ENCODE measurements at places on chromosomes 11 and 22.

GRCh38 chr11:106012744-106013143 lies 9.3 kb downstream of the MSANTD4 start:
- no peak for DNase-seq

DNA sequence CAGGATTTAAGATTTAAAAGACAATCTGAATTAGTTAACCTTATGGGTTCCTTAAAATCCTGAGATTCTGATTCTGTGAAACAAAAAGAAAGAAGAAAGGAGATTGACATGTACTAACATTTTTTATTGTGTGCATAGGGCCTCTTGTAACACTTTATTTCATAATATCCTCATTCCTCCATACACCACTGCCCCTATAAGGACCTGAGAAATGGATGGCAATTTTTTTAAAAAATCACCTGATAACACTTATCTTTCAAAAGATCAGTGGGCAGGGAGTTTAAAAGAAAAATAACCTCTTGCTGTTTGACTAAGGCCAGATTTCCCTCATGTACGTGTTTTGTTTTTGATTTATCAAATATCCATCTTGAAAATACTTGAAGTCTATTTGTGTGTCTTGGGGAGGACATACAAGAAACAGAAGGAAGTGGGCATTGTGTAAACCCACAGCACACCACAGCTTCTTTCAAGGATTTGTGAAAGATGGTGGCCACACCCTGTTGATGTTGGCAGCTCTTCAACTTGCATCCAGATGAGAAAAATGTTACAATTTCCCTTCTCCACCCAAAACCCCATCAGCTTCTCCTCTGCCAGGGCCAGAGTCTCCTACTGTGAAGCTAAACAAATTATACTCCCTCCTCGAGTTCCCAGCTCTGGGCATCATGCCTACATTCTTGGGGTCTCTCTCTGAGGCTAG lies 35.0 kb upstream of the MPEG1 start:
- DNase-seq: no peak

- no peak for DNase-seq
These were observed 154.4 kb upstream of the FAT3 start for GRCh38 chr11:92070026-92070889.

DNA sequence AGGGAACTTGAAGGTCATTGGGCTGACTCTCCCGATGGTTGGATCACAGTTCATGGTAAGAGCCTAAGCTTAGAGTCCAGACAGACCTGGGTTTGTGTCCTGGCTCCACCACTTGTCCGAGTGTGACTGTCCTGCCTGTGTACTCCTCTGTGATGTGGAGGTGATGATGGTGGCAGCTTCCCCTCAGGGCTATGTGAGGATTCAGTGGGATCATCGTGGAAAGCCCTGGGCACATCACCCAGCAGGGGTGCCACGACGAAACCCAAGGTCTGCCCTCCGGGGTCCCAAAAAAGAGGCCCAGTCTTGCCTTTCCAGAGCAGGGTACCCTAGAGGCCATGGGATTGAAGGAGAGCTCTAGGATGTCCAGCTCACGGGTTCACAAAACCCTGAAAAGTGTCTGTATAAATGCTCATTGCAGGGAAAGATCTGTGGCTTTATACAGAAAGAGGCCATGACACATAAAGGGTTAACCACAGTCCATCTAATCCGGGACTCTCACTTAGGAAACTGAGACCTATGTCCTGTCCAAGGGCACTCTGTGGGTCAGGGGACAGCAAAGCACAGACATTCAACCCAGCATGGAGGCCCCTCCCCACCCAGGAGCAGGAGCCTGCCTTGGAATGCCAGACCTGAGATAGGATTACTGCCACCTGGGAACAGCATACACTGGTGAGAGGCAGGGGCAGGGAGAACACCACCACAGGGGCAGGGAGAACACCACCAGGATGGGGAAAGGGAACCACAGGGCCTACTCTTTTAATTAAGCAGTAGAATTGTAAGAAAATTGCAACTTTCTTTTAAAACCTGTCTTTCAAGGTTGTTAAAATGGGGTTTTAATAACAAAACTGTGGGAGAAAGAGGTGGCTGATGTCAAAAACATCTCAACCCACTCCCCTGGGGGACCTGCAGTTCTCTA lies 51.3 kb downstream of the IGLL5 start:
- DNase-seq: no peak

DNA sequence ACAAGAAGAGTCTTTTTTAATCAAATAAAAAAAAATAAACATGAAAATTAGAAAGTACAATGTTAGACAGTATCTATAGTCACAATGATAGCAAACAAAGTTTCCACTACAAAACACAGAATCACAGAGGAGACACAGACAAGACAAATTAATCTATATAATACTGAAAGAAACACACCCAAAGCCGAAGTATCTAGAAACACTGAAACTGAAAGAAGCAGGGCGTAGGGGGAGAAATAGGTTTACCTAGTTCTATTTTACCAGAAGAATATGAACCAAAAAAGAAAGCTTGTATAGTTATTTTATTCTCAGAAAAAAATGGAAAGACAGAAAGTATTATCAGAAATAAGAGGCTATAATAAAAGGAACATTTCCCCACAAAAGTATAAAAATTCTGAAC lies 27.1 kb upstream of the NUP50 start:
- DNase-seq: no peak

DNA sequence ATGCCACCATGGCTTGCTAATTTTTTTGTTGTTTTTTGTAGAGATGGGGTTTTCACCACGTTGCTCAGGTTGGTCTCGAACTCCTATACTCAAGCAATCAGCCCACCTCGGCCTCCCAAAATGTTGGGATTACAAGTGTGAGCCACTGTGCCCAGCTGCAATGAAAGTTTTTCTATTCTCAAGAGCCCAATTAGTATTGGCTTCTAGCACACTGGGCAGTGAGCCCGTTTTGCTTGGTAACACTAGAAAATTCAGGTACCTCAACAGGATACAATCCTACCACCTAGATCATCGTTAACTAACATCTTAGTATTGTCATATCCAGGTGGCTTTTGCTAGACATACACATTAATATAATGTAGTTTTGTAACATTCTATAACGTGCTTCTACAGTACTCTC lies 19.0 kb downstream of the SEC14L3 start:
- no peak for DNase-seq

- DNase-seq: no peak
These were observed 6.2 kb upstream of the KCNA4 start for GRCh38 chr11:30023074-30023473.

GRCh38 chr11:113242060-113242459 lies 72.3 kb upstream of the TTC12 start:
- no peak for DNase-seq

GRCh38 chr11:72950685-72951084 lies 136.5 kb downstream of the ATG16L2 start:
- no peak for DNase-seq

GRCh38 chr22:49090853-49091135 lies 736.9 kb downstream of the BRD1 start:
- no peak for DNase-seq

- DNase-seq: no peak
These were observed 737.8 kb downstream of the FAM181B start for GRCh38 chr11:81995889-81996288.

GRCh38 chr11:7871056-7871455 lies 60.0 kb downstream of the OR10A6 start:
- DNase-seq: no peak

DNA sequence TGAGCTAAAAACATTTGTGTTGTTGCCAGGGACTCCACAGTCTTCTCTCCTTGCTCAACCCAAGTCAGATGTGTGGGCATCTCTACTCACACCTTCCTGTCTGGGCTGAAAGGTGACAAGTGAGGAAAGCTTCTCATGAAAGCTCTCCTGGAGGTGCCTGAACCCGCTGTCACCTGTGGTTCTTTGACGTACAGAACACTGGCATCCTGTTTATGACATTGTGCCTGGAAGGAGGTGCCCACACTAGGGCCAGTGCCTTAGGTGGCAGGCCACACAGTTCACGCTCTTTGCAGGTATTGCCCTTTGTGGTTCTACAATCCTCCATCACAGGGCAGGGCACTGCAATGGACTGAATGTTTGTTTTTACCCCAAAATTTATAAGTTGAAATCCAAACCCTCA lies 108.5 kb downstream of the CD44 start:
- peak; percentile 30 for DNase-seq

DNA sequence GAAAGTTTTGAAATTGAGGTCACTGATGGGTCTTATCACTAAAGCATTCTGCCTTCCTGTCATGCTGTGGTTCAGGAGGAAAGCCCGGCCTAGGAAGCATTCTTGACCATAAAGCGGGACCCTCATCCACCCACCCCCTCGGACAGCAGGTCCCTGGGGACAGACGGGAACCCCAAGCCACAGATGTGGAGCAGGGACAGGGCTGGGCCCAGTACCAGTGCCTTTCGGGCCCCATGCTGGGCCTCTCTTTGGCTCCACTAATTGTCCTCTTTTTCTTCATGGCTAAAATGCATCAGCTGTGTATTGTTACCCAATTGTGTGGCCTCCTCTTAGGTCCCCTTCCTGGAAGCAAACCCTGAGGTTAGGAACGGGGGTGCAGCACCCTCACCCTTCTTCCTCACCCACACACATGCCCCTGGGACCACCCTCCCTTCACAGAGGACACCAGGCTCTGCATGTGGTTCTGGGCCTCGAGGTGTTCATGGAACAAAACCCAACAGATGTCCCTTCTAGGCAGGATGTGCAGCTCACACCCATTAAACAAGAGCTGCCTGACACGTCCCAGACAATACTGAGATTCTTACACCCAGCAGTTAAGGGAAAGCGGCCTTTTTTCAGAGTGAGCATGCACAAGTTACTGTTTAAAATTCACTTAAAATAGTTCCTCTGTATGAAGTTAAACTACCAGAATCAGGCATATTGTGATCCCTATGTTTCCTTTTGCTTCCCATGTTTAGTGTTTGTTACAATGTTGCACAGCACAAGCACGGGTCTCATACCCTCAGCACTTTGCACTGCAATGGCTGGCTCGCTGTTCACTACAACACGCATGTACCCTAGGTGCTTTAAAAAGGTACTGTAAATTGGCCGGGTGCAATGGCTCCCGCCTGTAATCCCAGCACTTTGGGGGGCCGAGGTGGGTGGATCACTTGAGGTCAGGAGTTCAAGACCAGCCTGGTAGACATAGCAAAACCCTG lies 807.6 kb downstream of the BRD1 start:
- no peak for DNase-seq

- no peak for DNase-seq
These were observed 11.3 kb upstream of the KCNJ5 start for GRCh38 chr11:128879817-128880216.

GRCh38 chr22:37090920-37091695 lies 18.4 kb downstream of the TMPRSS6 start:
- DNase-seq: no peak

- no peak for DNase-seq
These were observed 6.3 kb upstream of the TIMP3 start for GRCh38 chr22:32795214-32795596.

GRCh38 chr11:9247863-9248262 lies 17.3 kb downstream of the DENND5A start:
- no peak for DNase-seq

DNA sequence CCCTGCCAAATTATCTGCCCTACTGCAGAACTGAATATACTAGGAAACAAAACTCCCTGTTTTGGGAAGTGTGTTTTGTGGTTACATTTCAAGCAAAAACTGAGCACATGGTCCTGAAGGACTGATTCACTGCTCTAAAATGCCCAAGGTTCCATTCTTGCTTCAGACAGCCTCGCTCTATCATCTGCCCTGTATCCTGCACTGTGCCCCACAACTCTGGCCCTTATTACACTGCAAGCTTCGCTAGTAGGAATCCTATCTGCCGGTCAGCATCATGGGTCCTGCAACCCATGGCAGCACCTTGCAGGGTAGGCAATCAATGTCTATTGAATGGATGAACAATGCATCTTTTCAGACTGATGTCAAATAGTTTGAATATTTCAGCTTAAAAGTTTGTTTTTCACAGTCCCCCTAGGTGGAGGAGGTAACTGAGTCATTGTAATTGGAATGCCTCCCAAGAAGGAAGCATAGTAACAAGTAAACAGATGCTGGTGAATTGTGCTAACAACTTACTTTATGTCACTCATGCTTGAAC lies 21.3 kb downstream of the LAYN start:
- no peak for DNase-seq

GRCh38 chr11:32704261-32704660 lies 90.2 kb downstream of the CCDC73 start:
- no peak for DNase-seq

DNA sequence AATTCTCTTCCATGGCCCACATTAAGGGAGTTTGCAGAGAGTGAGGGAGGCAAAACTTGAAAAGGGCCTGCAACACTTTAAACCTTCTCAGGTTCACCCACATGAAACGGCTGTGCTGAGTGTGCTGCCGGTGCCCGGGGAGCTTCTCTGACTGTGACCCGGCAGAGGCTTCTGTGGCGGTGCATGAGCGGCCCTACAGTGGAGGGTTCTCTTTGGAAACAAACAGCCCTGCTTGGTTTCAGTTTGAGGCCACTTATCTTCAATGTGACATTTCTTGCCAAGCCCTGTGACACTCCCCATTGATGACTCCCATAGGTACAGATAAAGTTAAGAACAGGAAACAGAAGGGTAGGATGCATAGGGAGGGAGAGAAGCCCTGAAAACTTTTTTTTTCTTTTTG lies 31.8 kb downstream of the FAM118A start:
- peak; percentile 15 for DNase-seq

DNA sequence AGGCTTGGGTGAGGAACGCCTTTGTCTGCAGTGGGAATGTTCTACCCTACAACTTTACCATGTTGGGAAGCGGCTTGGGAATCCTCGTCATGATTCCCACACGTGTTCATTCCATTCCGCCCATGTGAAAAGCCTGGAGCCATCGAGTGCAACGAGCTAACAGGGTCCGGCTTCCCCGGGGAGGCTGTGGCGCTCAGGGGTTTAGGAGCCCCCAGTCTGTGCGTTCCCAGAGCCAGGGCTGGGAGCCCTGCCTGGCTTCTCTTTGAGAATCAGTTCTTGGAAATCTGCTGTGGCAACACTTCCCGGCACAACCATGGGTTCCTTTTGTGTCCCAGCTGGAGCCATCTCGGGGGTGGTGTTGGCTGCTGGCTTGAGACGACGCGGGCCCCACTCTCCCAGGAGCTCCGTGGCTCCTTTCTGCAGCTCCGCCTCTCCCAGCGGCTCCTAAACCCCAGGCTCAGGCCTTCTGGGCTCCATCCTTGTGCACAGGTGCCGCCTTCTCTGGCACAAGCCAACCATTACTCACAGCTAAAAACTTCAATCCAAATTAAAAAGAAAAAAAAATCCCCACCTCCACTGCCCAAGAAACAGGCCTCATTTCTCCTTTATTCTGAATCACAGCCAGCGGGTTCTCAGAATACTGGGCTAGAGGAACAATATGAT lies 18.7 kb upstream of the PPFIA1 start:
- no peak for DNase-seq

- DNase-seq: no peak
These were observed 2.9 kb downstream of the PANX2 start for GRCh38 chr22:50173311-50173982.

DNA sequence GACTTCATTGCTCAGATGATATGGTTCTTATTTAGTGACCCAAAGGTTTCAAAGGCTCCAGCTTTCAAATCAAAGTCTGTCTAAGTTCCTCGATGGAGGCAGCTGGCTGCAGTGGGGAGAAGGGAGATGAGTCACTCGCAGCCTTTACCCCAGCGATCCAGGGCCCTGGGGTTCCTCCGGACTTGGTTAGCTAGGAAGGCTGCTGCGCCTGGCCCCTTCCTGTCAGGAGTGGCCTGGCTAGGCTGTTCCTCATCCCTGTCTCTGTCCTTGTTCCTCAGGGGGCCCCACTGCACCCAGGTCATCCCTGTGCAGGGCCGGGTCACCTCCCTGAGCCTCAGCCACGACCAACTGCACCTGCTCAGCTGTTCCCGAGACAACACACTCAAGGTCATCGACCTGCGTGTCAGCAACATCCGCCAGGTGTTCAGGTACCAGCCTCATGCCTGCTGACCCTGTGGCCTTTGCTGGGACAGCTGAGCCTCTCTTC lies 13.9 kb downstream of the ATG16L2 start:
- DNase-seq: no peak

Measured in activated CD4-positive, alpha-beta T cell treated with anti-CD3 and anti-CD28 coated beads, Interleukin-2, Interleukin-4, amounts not matched to agents 100 ng/mL and 50 ng/mL, durations not matched to agents 16 hours and 8 hours (primary cell).